ENCODE measurements at places on chromosomes 4 and X.

DNA sequence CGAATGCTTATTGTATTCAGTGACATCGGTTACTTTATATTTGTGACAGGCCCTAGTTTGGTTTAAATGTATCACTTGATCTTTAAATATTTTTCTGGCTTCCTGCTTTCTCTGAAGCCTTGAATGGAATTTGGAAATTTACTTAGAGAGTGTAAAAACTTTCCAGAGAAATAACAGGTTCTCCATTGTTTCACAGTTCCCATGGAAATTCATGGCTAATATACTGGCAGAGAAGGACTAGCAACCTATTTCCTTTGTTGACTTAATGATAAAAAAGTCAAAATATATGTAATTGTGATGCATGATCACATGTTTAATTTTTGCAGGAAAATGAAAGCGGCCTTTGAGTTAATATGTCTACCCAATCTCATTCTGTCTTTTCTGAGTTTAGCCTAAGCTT, 13.2 kb downstream of the NEIL3 start:
- DNase-seq: no peak

DNA sequence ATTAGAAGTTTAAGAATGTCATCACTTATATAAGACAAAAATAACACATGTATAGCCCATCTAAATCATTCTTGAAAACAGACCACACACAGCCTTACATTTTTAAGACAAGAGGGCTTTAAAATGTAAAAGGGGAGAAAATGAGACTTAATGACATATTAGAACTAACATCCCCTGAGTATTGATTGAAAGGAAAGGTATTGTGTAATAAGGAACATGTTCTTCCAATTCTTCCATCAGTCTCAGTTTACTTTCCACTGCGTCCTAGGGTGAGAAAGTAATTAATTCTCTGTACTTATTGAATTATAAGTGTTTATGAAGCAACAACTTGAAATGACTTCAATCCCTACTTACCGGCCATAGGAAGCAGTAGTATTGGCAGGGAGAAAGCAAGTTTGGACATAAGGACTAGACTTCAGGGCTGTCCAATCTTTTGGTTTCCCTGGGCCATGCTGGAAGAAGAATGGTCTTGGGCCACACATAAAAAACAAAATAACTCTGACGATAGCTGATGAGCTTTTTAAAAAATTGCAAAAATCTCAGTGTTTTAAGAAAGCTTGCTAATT, 202.7 kb upstream of the SPRY1 start:
- DNase-seq: no peak

DNA sequence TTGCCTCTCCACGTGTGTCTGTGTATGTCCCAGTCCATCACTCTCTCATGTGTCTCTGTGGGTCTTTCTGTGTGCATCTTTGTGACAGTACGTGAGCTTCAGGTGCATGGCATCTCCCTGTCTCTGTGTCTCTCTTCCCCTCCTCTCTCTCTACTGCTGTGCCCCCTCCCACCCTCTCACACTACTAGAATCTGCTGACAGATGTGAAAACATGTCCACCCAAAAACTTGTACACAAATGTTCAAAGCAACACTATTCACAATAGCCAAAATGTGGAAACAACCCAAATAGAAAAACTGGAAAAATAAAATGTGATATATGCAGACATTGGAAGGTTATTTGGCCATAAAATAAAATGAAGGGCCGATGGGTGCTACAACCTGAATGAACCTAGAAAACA, 10.0 kb downstream of the EVC start:
- no peak for DNase-seq

- DNase-seq: no peak
These were observed 26.0 kb downstream of the KIT start for GRCh38 chr4:54683616-54684346.

GRCh38 chr4:71356924-71357663, 18.3 kb downstream of the SLC4A4 start:
- DNase-seq: no peak

Data from right hindlimb (tissue), 1 donor.